ENCODE measurements at places on chromosomes 6 and 20. TPM values are rescaled to one million over a fixed set of nuclear protein-coding genes. Genes with fewer than 3 reads are reported as not detected.

The RRAGD gene
- polyA plus RNA-seq = 0.05 TPM

The PRDM13 gene
- 0.02 TPM for polyA plus RNA-seq

The SEMG1 gene
- not detected for polyA plus RNA-seq

The SLC32A1 gene
- polyA plus RNA-seq = not detected

GRCh38 chr20:53059848-53060247 is 87.7 kb downstream of the TSHZ2 start:
- no peaks in the 10 kb centered on the region for H3K4me1 ChIP-seq
- H3K4me3 ChIP-seq = no peak overlapping the region
- no peak for DNase-seq
- H3K36me3 ChIP-seq = no peaks in the 10 kb centered on the region
- H3K27me3 ChIP-seq = no peaks in the 10 kb centered on the region

GRCh38 chr20:24938498-24938897 is 10.6 kb upstream of the CST7 start:
- H3K4me1 ChIP-seq = no peaks in the 10 kb centered on the region
- no peaks in the 10 kb centered on the region for H3K27me3 ChIP-seq
- no peak overlapping the region for H3K27ac ChIP-seq
- no peak for DNase-seq

GRCh38 chr6:4942673-4943009 is 61.2 kb downstream of the RPP40 start:
- H3K4me3 ChIP-seq = no peak overlapping the region
- peaks cover 9% of the 10 kb centered on the region for H3K36me3 ChIP-seq
- peak overlapping the region; percentile 78 for H3K27ac ChIP-seq
- DNase-seq = no peak
- H3K4me1 ChIP-seq = peaks cover 11% of the 10 kb centered on the region

DNA sequence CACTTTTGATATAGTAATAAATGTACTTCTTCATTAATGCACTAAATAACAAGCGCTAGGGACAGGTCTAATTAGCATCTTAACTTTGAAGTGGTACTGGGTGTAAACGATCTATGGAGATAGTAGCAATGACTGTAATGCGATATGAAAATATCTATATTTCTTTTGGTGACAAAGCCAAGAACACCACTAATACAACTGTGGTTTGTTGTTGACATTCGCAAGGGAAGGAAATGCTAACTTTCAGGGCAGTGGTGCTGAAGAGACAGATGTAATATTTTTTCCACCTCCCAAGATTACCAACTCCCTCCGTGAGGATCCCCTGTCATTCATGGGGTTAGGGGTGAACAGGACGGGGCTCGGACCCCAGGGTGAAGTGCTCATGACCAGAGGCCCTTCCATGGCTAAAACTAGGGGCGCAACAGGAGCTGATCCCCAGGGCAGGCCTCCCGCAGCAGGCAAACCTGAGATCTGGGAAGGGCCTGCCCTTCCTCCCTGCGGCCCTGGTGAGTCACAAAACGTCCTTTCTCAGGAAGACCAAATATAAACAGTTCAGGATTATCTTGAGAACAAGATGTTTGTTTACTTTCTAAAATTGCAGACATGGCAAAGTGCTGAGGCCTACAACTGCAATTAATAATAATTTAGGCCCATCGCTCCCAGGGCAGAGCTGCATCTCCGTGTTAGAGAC is 65.0 kb upstream of the TOX2 start:
- no peak overlapping the region for H3K4me3 ChIP-seq
- no peaks in the 10 kb centered on the region for H3K36me3 ChIP-seq
- no peaks in the 10 kb centered on the region for H3K4me1 ChIP-seq
- no peak for DNase-seq
- no peaks in the 10 kb centered on the region for H3K27me3 ChIP-seq

- no peak overlapping the region for H3K27ac ChIP-seq
- H3K4me3 ChIP-seq = no peak overlapping the region
- H3K27me3 ChIP-seq = no peaks in the 10 kb centered on the region
- no peaks in the 10 kb centered on the region for H3K4me1 ChIP-seq
Measured at GRCh38 chr6:170237999-170238740, 52.7 kb downstream of the DLL1 start.

GRCh38 chr6:91697010-91697695 is 1110.3 kb upstream of the MAP3K7 start:
- H3K4me3 ChIP-seq = no peak overlapping the region
- H3K27ac ChIP-seq = no peak overlapping the region
- no peaks in the 10 kb centered on the region for H3K36me3 ChIP-seq
- no peaks in the 10 kb centered on the region for H3K27me3 ChIP-seq
- H3K4me1 ChIP-seq = no peaks in the 10 kb centered on the region

GRCh38 chr6:16822975-16823717 is 61.9 kb upstream of the ATXN1 start:
- H3K36me3 ChIP-seq = no peaks in the 10 kb centered on the region
- H3K27ac ChIP-seq = no peak overlapping the region
- no peaks in the 10 kb centered on the region for H3K27me3 ChIP-seq
- no peak overlapping the region for H3K4me3 ChIP-seq
- no peaks in the 10 kb centered on the region for H3K4me1 ChIP-seq

Data from SK-N-SH (cell line).